ENCODE measurements at places on chromosomes 7 and 10.

DNA sequence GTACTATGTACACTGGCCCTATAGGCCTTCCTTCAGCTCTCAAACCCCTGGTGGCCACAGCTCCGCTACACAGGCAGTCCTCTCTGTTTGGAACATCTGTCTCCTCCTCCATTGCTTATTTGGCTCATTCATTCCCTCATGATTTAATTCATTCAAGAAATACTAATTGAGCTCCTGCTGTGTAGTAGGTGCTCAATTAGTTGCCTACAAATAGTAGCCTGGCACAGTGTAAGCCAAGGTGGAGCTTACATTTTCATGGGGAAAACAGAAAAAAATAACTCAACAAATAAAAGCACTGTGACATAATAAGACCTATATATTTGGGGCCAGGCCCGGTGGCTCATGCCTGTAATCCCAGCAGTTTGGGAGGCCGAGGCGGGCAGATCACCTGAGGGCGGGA, 3.4 kb upstream of the FIS1 start:
- no peak for DNase-seq

GRCh38 chr10:123459371-123460091, 206.6 kb upstream of the GPR26 start:
- no peak for DNase-seq

DNA sequence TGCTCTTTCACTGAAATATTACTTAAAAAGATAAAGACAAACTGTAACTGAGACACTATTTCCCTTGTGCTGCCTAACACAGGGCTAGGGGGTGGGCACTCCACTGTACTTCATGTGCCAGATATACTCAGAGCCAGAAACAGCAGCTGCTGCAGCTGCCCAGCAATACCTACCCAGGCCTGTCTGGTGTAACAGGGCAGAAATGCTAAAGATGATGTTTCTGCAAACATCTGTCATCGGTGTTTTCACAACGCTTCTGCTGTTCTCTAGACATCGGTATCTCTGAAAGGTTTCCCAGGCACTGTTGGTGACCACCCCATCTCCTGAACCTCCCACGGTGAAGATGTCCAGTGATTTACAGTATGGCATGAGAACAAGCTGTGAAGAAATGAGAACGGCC, 42.7 kb downstream of the LAMB1 start:
- DNase-seq, result no peak

DNA sequence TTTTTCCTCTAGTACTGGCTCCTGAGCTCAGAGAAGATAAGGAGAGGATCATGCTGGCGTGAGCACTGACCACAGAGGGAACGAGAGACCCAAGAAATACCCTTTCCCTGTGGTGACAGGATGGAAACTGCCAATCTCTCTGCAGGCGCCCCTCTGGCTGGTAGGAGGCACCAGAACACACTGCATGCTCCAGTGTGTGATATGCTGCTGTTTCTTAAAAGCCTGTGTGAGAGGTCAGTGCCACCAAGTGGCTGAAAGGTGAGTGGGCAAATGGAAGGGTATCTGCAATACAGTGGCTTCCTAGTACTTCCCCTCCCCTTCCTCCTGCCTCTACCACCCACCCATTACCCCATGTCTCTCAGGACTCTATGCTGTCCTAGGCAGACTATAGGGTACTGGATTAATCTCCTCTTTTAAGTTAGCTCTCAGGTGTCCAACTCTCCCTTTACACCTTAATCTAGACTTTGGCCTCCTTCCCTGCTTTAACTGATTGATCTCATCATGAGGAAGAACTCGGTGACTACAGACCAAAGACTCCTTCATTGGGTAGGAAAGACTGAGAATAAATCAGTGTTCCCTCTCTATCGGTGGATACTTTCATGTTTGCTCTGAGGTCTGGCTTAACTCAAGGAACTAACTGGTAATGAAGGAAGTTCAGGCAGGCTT, 283.6 kb downstream of the ADRA2A start:
- no peak for DNase-seq

DNA sequence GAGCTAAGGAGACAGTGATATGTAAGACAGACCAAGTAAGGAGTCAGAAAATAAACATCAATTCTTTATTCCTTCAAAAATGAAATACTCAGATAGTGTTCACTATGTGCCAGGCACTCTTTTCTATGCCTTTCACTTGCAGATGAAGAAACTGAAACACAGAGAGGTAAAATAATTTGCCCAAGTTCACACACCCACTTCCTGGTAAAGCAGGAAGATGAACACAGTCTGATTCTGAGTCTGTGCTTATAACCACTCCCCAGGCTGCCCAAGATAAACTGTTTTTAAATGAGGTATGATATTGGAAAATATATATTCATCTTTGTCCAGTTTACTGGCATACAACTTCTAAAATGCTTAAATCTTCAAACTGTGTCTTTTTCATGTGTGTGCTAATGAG, 294.4 kb upstream of the NPVF start:
- DNase-seq, result no peak

DNA sequence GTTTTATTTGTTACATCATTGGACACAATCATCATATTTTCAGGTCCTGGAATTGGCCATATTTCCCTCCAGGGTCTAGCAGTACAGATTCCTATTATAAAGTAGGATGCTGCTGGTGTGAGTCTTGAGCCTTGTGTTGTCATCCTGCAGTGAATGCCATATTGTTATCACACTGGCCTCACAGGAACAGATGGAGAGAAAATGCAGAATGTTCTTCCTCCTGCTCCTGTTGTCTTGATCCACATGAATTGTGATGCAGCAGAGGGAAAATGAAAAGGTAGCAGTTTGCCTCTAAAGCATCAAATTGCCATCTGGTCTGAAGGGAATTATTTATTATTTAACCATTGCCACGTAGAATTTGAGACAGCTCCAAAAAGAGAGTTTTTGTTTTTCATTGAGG, 248.6 kb downstream of the GPAM start:
- no peak for DNase-seq

DNA sequence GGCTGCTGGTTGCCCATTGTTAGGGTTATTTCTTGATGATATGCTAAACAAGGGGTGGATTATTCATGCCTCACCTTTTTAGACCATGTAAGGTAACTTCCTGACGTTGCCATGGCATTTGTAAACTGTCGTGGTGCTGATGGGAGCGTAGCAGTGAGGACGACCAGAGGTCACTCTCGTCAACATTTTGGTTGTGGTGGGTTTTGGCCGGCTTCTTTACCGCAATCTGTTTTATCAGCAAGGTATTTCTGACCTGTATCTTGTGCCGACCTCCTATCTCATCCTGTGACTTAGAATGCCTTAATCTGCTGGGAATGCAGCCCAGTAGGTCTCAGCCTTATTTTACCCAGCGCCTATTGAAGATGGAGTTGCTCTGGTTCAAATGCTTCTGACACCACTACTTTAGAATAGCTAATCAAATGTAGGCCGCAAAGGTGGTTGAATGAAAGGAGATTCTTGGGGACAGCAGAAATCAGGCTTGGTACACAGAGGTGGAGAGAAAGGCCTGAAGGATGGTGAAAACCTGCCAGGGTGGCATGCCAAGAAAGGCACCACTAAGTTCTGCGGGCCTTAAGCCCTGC, 17.9 kb upstream of the SMO start:
- no peak for DNase-seq

- DNase-seq, result no peak
Observed at GRCh38 chr10:29007748-29008610, 280.9 kb upstream of the LYZL1 start.
